H1 (cell line): ENCODE measurements at places on chromosomes 12 and 14. TPM values are rescaled to one million over a fixed set of nuclear protein-coding genes. Genes with fewer than 3 reads are reported as not detected.

CACNA1C gene
- 0.97 and 1.3 TPM in 2 replicates for polyA plus RNA-seq

UNC79 gene
- 1.5 and 1.8 TPM in 2 replicates for polyA plus RNA-seq

RNASE1 gene
- polyA plus RNA-seq: 10.2 and 13.4 TPM in 2 replicates

GLS2 gene
- 20.1 and 22.5 TPM in 2 replicates for polyA plus RNA-seq

LMNTD1 gene
- not detected in 2 replicates for polyA plus RNA-seq

TXNDC16 gene
- polyA plus RNA-seq: 3.2 and 6.7 TPM in 2 replicates

RAD9B gene
- 0.03 and 0.06 TPM in 2 replicates for polyA plus RNA-seq

DNA sequence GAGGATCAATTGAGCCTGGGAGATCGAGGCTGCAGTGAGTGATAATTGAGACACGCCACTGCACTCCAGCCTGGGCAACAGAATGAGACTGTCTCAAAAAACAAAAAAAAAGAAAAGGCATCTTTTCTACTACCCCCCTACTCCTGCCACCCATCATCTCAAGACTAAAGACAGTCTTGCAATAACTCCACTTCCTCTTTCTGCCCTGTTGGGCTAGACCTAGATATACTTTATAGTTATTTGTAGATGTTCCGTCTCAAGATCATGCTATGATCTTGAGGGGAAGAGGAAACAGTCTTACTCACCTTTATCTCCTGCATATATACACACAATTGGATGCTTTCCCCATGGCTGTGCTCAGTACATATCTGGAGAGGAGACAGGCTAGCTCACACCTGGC is 12.1 kb upstream of the ESPL1 start:
- no peaks in the 10 kb centered on the region for H3K4me1 ChIP-seq
- no peak overlapping the region for H3K4me3 ChIP-seq
- no peak overlapping the region for H3K27ac ChIP-seq
- no peaks in the 10 kb centered on the region for H3K27me3 ChIP-seq
- no peak for DNase-seq

- no peaks in the 10 kb centered on the region for H3K36me3 ChIP-seq
- H3K4me3 ChIP-seq: no peak overlapping the region
- H3K27me3 ChIP-seq: no peaks in the 10 kb centered on the region; the same call in 1 of the 2 replicates
- H3K4me1 ChIP-seq: no peaks in the 10 kb centered on the region; the same call in 1 of the 2 replicates
- no peak for DNase-seq
- H3K27ac ChIP-seq: no peak overlapping the region
These were observed 37.9 kb downstream of the PITPNM2 start for GRCh38 chr12:123113026-123113425.

GRCh38 chr12:124452576-124453331 is 114.7 kb downstream of the NCOR2 start:
- H3K4me3 ChIP-seq: no peak overlapping the region
- no peaks in the 10 kb centered on the region for H3K27me3 ChIP-seq
- peaks cover 8% of the 10 kb centered on the region; the same call in 1 of the 2 replicates for H3K4me1 ChIP-seq
- H3K36me3 ChIP-seq: no peaks in the 10 kb centered on the region

DNA sequence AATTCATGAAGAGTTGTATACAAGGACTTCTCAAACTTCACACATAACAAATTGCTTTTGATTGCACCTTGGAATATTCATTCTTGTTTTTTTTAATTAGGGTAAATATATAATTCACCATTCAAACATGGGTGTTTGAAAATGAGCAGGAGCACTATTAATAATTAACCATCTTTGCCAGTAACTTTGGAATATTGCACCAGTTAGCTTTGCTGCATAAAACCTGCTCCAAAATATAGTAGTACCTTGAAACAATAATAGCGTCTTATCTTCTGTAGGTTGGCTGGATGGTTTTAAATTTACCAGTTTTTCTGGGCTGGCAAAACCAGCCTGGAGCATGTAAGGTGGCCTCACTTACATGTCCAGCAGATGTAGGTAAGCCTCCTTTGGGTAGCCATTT is 1112.4 kb downstream of the TRHDE start:
- H3K36me3 ChIP-seq: no peaks in the 10 kb centered on the region
- H3K4me3 ChIP-seq: no peak overlapping the region
- H3K27me3 ChIP-seq: no peaks in the 10 kb centered on the region
- H3K4me1 ChIP-seq: no peaks in the 10 kb centered on the region
- no peak overlapping the region for H3K27ac ChIP-seq

DNA sequence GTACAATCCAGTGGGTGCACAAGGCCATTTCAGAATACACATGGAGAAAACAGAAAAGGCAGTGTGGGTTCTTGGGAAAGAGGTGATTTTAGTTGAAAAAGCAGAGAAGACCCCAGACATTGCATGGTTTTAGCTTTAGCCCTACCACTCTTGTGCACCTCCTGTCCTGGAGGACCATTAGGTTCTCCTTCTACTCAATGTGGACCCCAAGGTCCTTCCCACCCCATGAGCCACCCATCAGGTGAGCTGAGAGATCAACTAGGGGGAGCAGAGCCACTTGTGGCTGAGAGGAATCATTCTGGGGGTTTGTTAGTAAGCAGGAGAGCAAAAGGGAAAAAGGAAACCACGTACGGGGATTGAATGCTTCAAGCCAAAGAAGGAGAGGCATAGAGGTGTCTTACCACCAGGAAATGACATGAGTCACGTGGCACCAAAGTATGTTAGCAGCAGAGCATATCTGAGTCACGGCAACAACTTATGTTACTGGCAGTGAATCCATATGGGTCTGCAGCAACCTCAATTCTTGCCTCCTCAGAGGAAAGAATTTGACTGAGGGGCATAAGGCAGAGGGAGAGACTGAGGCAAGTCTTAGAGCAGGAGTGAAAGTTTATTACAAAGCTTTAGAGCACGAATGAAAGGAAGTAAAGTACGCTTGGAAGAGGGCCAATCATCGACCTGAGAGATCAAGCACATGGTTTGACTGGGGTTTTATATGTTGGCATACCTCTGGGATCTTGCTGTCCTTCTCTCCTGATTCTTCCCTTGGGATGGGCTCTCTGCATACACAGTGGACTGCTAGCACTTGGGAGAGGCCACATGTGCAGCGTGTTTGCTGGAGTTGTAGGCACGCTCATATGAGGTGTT is 73.9 kb downstream of the HSD17B6 start:
- no peak for DNase-seq
- no peaks in the 10 kb centered on the region for H3K36me3 ChIP-seq
- no peak overlapping the region for H3K27ac ChIP-seq
- no peaks in the 10 kb centered on the region for H3K4me1 ChIP-seq
- H3K4me3 ChIP-seq: no peak overlapping the region
- no peaks in the 10 kb centered on the region for H3K27me3 ChIP-seq

DNA sequence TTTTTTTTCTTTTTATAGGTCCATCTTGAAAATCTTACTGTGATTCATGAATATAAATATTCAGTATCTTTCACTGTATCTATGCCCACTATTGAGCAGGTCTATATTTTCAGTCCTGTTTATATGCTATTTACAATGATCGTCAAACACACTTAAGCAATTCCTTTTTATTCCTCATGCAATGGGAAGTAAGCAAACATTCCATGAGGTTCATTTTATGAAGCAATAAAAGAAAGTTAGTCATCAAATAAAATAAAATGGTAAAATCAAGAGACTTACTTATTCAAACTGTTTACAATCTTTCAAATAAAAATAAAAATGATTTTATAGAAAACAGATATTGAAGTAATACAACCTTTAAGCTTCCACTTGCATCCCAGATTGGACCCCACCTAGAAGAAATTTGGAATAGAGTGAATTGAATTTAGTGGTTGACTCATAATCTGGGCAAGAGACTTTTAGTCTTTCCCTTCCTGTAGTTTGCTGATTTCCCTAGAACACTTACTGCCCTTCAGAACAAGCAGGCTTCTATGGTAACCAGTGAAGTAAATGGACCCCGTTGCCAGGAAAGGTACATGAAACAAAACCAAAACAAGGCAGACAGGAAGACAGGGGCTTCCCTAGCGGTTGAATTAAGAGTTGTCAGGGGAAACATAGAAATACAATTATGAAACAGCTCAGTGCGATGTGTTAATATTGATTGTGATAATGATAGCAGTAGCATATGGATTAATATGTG is 241.0 kb upstream of the ATP2B1 start:
- no peak overlapping the region for H3K4me3 ChIP-seq
- DNase-seq: no peak
- no peaks in the 10 kb centered on the region for H3K36me3 ChIP-seq
- no peak overlapping the region for H3K27ac ChIP-seq
- peaks cover 5% of the 10 kb centered on the region for H3K4me1 ChIP-seq

GRCh38 chr14:102540315-102541028 is 30.9 kb upstream of the ANKRD9 start:
- no peak overlapping the region for H3K27ac ChIP-seq
- H3K27me3 ChIP-seq: peaks cover 5% of the 10 kb centered on the region; the same call in 1 of the 2 replicates
- H3K4me1 ChIP-seq: peaks cover 15% of the 10 kb centered on the region
- no peak for DNase-seq

DNA sequence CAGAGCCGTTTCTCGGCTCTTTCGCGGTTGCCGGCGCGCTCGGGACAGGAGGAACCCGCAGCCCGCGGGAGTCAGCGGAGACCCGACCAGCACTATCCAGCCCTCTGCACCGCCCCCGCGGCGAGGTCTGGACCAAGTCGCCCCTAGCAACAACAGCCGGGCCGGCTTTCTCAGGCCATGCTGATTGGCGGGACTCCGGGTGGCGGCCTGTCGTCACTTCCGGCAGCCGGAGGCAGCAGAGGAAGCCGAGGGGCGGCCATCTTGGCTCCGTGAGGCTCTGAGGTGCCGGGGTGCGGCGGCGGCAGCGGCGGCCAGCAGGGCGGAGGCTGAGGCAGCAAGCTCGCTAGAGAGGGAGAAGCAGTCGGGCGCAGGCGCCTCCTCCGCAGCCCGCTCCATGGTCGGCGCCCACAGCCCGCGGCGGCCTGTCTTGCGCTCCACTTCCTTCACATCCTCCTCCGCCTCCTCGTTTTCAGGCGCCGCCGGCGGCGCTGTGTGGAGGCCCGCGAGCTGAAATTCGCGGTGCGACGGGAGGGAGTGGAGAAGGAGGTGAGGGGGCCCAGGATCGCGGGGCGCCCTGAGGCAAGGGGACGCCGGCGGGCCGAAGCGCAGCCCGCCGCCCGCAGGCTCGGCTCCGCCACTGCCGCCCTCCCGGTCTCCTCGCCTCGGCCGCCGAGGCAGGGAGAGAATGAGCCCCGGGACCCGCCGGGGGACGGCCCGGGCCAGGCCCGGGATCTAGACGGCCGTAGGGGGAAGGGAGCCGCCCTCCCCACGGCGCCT is at the start of gene MARK3:
MARK3 (plus strand) TSS at position 264 of the 777 bp plus-strand sequence. CDS start 615 bp downstream, outside the sequence.
- H3K27ac ChIP-seq: peak within 1 kb of the TSS; percentile 92
- H3K4me1 ChIP-seq: no peaks in the 10 kb centered on the region
- H3K4me3 ChIP-seq: peak within 1 kb of the TSS; percentile 91

DNA sequence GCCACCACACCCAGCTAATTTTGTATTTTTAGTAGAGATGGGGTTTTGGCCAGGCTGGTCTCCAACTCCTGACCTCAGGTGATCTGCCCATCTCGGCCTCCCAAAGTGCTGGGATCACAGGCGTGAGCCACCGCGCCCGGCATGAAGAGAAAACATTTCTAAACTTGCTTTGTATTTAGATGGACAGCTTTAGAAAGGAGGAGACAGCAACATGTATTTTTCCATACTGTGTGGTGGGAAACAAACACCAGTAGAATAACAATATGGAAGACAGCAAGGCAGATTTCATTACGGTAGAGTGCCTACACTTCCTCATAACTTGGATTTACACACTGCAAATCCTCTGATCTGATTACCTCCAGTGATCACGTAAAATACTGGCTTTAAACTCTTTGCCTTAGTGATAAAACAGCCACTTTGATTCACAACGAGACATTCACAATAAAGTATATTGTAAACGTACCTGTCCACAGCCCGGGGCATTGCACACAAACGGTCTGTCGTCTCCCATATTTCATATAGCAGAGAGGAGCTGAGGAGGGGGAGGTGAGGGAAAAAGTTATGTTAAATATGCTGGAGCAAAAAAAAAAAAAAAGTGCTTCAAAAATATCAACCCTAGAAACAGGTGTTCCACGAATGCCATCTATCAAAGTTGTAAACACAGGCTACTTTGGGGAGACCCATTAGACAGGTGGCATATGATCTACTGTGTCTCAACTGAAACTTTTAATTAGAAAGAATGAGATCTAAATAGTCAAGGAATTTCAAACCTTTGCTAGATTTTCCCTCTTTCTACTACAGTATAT is 25.5 kb downstream of the ATF7 start:
- H3K4me3 ChIP-seq: no peak overlapping the region
- H3K4me1 ChIP-seq: 0 out of 2 replicates have a peak, but pooled peaks cover 2% of the 10 kb centered on the region
- H3K27me3 ChIP-seq: no peaks in the 10 kb centered on the region
- no peaks in the 10 kb centered on the region for H3K36me3 ChIP-seq
- H3K27ac ChIP-seq: no peak overlapping the region

GRCh38 chr12:18120899-18121298 is 30.9 kb upstream of the RERGL start:
- H3K4me3 ChIP-seq: no peak overlapping the region
- DNase-seq: no peak
- no peaks in the 10 kb centered on the region for H3K4me1 ChIP-seq
- H3K27ac ChIP-seq: no peak overlapping the region
- H3K27me3 ChIP-seq: no peaks in the 10 kb centered on the region
- no peaks in the 10 kb centered on the region for H3K36me3 ChIP-seq
